ENCODE measurements at places on chromosomes 6 and 20. TPM values are rescaled to one million over a fixed set of nuclear protein-coding genes. Genes with fewer than 3 reads are reported as not detected.
A peak's percentile ranks its signal among the peaks of the same experiment; 100 is the strongest.

Gene ZC2HC1B
- not detected for total RNA-seq

Gene SMIM28
- total RNA-seq = not detected

Gene TBCC
- 23.4 TPM for total RNA-seq

Gene IRF4
- total RNA-seq = not detected

Gene GPR63
- 0.48 TPM for total RNA-seq

Gene MDN1
- total RNA-seq = 30.8 TPM

Gene CCM2L
- not detected for total RNA-seq

Gene TPMT
- 5.7 TPM for total RNA-seq

Gene PRR18
- total RNA-seq = not detected

Gene PDE7B
- 3.4 TPM for total RNA-seq

Gene NINL
- 20.8 TPM for total RNA-seq

Gene RAD21L1
- total RNA-seq = not detected

Gene GTSF1L
- not detected for total RNA-seq

DNA sequence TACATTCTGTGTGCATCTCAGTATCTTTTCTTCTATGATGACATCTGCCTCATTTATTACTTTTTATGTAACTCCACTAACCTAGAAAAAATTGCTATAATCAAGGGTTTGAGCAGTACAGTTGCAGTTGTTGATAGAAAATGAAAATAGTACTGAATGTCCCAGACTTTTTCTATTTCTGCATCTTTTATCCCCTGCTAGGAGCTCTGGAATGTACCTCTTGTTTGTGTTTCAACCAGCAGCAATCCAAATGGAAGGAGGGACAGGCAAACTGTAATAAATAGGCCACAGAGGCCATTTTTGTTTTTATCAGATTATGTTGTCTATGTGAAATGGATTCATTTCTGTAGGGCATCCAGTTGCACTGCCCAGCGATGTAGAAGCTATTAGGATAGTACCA, 536.9 kb downstream of the KIF16B start:
- no peak for DNase-seq

DNA sequence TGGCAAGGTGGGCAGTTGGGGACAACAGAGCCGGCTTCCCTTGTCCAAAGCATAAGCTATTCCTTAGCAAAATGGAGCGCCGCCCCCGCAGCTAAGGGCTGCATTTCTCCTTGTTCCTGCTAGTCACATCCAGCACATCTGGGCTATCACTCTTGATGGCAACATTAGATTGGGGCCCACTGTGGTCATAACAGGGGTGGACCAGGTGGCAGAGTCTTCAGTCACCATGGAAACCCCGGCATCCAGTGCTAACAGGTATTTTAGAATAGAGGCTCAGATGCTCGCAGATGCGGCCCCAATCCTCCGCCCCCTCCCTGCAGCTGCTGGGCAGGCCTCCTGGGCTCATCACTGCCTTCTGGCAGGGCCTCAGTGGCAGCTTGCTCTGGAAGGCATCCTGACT, 168.2 kb upstream of the PROKR2 start:
- DNase-seq = no peak

GRCh38 chr6:160431226-160431625, 83.0 kb downstream of the SLC22A3 start:
- DNase-seq = no peak

DNA sequence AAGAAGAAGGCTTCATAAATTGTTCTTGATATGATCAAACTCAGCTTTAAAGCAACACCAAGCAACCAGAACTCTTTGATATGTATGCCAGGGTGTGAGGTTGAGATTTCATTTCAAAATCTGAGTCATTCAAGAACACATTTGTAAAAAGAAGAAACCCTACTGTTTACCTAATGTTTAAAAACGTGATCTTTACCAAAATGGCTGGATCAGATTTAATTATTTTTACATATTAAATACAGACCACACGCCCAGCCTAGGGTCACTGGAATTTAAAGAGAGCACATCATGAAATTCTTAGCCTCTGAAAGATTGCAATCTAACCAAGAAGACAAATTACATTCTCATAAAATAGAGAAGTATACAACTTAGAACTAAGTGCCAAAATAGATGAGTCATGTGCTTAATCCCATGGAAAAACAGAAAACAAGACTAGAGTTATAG, 206.8 kb upstream of the SMLR1 start:
- no peak for DNase-seq

- no peak for DNase-seq
These were observed 72.4 kb upstream of the ZMYND8 start for GRCh38 chr20:47428851-47429336.

- no peak for DNase-seq
These were observed 33.9 kb downstream of the JAG1 start for GRCh38 chr20:10639737-10640556.

DNA sequence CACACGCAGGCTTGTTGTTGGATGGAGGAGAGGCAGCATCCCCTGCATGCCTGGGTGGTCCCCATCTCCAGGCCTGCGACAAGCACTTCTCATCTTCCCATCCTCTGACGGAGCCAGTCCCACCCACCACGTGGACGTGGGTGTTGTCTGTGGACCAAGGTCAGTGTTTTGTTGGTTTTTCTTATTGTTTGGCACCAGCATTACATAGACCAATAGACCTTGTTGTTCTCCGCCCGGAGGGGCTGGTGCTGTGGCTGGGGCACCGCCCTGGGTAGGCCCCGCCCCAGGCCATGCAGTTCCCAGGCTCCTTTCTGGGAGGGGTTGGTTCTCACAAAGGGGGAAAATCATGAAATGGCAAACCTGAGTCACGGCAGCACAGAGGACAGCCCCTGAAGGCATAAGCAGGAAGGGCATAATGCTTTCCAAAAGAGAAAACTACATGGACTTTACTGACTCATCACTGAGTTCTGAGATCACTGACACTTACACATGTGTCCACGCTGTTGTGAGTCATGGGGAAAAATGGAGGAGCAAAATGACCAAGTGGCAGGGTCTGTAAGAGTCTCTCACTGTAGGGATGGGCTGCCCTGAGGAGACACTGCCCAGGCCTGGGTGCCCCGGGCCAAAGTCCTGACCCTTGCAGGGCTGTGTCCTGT, 90.8 kb downstream of the THBS2 start:
- peak; percentile 93 for DNase-seq

DNA sequence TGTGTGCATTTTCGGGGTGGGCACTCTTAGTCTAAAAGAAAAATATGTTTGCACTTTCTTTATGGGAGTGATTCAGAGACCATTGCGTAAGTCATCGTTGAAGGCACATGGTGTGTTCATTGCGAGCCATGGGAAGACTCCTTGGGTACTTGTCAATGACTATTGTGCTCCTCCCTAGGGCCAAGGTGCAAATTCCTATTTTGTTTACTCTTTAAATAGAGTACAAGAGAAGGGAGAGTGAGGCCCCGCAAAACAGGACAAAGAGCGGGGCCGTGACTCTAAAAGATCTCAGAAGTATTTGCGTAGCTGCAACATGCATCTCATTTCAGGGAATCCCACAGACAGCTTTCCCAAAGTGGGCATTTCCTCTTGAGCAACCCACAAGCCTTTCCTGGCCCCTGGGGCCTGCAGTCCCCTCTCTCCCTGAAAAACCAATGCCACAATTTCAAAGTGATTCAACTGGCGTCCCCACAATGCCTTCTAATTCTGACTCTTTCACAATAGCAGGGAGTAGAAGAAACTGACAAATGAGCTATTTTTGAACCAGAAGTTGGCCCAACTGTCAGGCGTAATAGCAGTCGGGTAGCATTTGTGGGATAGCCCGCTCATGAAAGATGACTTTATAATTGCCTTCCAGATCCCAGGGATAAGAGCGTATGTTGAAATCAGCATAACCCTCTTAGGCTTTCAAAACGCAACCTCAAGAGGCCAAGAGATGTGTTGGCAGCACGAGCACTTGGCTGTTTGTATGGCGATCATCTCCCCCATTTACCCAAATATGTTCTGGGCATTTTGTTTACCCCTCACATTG, 277.9 kb upstream of the BMP2 start:
- DNase-seq = no peak

DNA sequence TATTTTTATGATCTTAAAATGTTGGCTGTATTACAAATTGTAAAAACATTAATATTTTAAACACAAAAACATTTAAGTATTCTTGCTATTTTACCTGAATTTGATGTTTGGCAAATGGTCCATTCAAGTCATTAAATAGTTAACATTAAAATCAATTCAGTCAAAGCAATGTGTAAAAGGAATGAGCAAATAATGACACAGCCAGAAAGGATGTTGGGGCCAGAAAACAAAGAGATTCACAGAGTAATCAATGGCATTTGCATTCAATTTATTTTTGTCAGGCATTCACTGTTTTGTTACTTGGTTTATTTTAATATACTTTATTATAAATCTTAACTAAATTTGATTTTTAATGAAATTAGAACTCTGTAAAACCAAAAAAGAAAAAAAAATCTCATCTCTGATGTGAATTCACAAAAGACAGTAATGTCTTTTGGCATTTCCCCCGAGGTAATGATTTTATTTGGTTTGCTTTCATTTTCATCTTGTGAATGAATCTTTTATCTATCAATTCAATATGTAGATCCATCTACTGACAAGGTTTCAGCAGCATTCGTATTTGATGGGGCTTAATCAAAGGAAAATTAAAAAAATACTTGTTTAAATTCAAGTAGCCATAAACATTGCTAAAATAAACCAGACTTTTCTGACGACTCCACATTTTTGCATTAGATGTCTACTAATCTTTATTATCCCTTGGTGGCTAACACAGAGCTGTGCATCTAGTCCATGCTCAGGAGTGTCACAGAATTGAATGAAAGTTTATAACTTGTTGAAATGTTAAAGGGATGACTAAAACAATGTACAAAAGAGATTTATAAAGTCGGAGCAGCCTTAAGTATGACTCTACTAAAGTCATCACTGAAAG, 866.7 kb upstream of the GJE1 start:
- no peak for DNase-seq

- DNase-seq = no peak
These were observed 23.5 kb downstream of the CFAP206 start for GRCh38 chr6:87431263-87431662.

DNA sequence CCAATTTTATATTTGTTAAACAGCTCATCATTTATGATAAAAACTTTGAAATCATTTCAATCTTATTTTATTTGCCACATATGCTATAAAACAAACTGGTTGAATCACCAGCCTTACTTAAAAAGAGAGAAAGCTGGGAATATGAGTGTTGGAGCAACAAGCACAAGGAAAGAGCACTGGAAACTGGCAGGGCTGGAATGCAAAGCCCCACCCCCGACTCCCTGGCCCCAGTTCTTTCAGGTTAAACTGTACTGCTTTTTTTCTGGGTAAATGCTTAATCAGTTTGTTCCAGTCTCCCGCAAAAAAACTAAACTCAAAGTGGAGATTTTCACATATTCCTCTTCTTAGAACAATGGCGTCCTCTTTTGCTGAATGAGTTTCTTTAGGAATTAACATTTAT, 433.8 kb upstream of the NOX3 start:
- DNase-seq = no peak

DNA sequence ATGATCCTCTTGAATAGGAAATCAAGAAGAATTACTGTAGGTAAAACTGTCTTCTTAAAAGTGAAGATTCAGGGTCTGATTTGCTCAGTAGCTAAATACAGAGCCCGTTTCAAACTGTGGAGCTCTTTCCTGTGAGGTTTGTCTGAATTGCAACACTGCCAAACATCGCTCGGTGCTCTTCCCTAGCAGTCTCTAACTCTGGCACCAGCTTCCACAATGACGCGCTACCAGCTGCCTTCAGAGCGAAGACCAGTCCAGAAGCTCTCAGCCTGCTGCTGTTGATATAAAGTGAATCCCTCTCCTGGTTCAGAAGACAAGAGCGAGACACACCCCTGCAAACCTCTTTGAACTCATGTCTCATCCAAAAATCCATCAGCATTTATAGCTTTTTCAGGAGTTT, 447.0 kb downstream of the LMBRD1 start:
- no peak for DNase-seq

DNA sequence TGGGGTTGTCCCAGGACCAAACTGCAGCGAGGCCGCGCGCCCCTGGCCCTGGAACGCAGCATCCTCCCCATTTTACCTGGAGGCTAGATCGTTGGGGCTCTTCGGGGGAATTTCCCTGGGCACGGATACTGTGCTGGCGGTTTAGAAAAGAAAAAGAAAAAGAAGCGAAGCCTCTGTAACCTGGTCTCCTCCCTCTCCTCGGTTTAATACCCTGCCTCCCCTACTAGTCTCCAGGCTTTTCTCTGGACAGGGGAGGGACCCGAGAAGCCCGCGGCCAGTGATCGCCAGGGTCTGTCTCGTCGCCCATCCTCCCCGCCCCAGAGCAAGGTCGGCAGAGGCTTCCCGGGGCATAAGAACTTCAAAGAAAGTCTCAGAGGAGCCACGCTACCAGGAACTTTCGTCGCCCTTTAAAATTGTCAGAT, 6.1 kb upstream of the LAMP5 start:
- DNase-seq = no peak

GRCh38 chr20:62585461-62585970, 56.8 kb upstream of the SLCO4A1 start:
- no peak for DNase-seq

DNA sequence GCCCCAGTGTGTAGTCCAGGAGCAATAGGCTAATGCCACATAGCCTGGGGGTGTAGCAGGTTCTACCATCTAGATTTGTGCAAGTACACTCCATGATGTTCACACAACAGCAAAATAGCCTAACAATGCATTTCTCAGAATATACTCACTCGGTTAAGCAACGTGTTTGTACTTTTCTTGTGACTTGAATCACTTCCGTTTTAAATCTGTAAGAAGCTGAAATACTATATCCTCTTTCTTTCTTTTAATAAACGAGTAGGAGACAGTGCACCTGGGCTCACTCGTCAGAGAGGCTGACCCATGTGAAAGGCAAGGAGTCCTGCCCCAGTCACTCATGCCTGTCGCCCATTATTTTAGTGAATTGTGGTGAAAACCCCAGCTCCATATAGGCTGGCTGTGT, 201.6 kb downstream of the FOXA2 start:
- DNase-seq = no peak

GRCh38 chr20:24328901-24329300, 140.5 kb upstream of the SYNDIG1 start:
- DNase-seq = no peak

GRCh38 chr20:44069203-44070011, 117.6 kb downstream of the JPH2 start:
- DNase-seq = peak; percentile 73

GRCh38 chr6:82084324-82084920, 163.1 kb downstream of the IBTK start:
- DNase-seq = no peak

DNA sequence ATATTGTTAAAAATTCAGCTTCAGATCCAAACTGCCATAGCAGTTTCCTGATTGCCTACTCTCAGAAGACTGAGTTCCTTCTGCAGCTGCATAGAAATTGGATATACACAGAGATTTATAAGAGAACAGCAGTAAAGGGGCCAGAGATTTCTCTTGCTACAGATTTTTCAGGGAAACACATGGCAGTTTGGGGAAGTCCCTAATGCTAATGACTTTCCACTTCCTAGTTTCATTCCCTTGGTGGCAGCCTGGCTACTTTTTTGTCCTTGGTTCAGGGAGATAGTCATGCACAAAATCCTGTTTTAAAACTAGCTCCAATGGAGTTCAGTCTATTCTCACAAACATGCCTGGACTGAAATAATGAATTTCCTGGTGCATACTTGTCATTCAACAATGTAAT, 125.3 kb upstream of the PLCB4 start:
- no peak for DNase-seq

All from osteocyte (in vitro differentiated cells).